ENCODE measurements at places on chromosomes 4 and X.

GRCh38 chrX:19372547-19373331, 29.0 kb downstream of the PDHA1 start:
- DNase-seq, result no peak

DNA sequence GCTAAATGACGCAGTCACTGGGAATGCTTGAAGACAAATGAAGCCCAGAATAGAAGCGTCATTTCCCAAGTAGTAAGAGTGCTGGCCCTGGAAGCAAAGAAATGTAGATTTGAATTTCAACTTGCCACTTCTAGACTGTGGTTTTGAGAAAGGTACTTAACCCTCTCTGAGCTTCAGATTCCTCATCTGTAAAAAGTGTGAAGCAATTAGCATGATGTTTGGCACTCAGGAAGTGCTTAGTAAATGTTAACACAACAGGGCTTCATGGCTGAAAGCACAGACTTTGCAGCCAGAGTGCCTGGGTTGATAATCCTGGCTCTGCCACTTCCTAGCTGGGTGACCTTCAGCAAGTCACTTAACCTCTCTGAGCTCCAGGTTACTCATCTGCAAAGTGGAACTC, 147.4 kb upstream of the RPS6KA3 start:
- no peak for DNase-seq

DNA sequence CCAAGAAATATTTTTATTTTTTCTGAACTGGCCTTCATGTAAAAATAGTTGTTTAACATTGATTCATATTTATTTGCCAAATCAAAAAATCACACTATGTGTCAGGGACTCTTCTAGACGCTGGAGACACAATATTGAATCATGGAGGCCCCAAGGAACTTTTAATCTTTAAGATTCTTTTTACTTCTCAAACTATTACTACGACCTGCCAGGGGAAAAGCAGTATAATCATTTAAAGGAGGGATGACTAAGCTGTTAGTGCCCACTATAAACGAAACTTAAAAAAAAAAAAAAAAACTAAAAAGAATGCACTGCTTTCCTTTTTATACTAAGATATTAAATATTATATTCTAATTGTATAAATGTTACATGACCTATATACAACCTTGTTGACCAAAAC, 84.7 kb downstream of the PPA2 start:
- no peak for DNase-seq

- no peak for DNase-seq
Observed at GRCh38 chr4:89922848-89923416, 28.3 kb downstream of the MMRN1 start.

DNA sequence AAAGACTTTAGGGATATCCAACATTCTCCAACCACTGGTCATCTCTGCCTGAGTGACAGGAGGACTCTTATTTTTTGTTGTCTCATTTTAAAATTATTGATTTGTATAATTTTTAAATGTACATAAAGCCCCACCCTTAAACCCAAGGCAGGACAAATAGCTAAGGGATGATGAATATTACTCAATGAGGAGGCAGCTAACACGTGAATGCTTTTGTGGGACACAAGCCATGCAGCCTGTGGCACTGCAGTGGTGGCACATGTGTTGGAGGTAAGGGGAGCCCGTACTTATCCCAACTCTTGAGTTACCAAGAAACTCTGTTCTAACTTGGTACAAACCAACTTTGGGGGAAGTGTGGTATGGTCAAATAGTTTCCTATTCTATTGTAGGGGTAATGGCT, 19.5 kb downstream of the MID1IP1 start:
- no peak for DNase-seq

All from activated CD4-positive, alpha-beta T cell treated with anti-CD3 and anti-CD28 coated beads for 4 hours (primary cell).